ENCODE measurements at places on chromosomes 5 and 9.

DNA sequence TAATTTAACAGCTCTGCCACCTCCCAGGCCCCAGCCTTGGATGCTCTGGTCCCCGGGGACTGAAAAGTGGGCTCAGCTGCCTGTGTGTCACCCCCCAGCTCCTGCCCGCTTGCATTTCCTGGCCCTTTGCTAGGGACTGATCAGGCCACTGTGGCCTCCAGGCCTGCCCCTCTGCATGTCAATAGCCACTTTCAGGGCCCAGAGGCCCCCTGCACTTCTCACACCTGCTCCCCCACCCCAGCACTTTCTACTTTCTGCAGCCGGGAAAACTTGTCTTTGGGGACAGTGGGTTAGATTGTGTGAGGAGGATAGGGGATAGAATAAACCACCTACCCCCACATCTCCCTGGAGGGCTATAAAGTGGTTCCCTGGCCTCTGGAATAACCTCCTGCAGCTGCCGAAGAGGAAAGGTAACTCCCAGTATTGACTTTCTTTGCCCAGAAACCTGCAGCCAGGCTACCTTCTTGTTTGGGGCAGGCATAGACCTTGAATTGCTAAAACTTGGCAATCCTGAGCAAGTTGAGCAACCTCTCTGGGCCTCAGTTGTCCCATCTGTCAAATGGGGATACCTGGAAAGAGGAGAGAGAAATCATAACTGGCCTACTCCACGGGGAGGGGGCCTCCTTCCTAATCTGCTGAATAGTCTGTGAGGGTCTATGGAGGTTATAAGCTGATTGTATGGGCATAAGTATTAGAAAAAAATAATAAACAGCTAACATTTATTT is 7.8 kb downstream of the AIF1L start:
- DNase-seq, result no peak

- no peak for DNase-seq
These were observed 40.3 kb upstream of the ANKRD55 start for GRCh38 chr5:56273376-56273955.

GRCh38 chr9:70539001-70539400 is 124.5 kb upstream of the KLF9 start:
- no peak for DNase-seq

GRCh38 chr9:99822109-99822805 is 572 bp downstream of the NR4A3 start:
- peak; percentile 38 for DNase-seq

- DNase-seq, result no peak
These were observed 20.1 kb downstream of the PDE6A start for GRCh38 chr5:149924486-149924885.

DNA sequence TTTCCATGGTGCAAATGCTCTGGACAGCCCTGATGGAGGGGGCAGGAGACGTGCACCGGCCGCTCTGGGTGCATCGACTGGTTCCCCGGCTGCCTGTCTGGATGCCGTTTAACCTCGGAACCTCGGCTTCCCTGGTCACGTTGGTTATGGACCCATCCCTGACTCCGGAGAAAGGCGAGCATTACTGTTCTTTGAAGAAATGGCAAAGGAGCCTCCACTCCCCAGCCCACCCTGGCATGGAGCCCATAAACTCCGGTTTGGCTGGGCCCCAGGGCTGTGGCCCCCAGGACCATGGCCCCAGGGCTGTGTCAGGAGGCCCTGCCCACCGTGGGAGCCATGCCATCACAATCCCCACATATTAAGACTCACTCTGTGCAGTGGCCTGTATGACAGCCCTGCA is 28.9 kb downstream of the DBH start:
- DNase-seq, result no peak

GRCh38 chr5:72509401-72509800 is 2.2 kb upstream of the ZNF366 start:
- DNase-seq, result no peak

DNA sequence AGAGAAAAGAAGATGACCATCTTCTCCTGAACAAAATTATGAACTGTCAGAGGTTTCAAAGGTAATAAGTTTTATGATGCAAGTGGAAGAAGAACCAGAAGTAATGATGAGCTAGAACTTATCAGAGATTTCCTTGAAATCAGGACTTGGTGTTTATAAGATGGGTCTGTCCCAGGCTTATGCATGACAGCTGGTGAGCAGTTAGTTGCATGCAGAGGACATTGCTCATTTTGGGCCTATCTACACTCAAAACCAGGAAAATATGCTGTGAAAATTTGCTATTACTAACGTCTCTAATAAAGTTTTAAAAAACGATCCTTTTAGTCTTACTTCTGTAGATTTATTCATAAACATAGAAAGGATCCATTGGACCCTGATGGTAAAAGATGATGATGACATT is 6.6 kb upstream of the STC2 start:
- no peak for DNase-seq

- no peak for DNase-seq
These were observed 933 bp downstream of the NEK6 start for GRCh38 chr9:124258607-124259157.

GRCh38 chr9:87875831-87876545 is 6.7 kb upstream of the SPATA31E1 start:
- no peak for DNase-seq

- DNase-seq, result no peak
These were observed 205.6 kb downstream of the ZNF462 start for GRCh38 chr9:107068581-107068980.

DNA sequence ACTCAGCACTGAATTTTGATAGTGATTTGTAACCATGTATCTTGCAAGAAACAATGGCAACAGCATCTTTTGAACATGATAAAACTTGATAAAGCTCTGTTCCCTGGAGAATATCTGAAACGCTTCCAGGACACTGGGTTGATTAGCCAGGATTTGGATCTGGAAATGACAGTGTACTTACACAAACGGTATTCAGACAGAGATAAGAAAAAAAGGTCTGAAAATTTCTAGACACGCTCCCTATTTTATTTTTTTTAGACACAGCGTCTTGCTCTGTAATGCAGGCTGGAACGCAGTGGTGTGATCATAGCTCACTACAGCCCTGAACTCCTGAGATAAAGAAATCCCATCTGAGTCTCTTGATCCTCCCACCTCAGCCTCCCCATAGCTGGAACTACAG is 109.0 kb downstream of the GNAQ start:
- DNase-seq, result no peak

DNA sequence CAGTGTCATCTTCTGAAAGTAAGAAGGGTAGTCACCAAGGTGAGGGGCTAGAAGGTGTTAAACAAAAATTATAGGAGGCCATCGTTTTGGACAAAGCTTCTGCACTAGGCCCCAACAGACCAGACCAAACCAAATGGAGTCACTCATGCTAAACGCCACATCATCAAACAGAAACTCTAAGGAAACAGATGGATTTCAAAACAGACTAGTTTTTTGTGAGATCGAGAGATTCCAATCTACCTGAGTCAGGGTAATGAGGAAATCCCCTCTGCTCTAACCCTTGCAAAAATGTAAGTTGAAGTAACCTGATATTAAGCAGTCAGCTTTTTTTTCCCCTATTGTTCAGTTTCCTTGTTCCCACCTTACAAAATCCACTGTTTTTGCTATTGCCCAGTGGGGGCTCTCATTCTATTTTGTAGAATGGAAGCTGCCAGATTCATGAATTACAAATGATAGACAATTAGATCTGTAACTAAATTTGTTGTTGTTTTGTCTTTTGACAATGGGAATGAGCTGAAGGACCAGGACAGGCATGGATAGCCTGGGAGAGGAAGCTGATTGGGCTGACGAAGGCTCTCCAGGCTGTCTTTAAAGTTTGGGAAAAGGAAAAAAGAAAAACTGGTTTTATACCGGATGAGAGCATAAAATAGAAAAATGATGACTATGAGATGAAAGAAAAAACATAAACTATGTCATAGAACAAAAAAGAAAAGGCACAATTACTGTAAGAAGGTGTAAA is 94.7 kb upstream of the ADAMTSL1 start:
- no peak for DNase-seq

- DNase-seq, result no peak
These were observed 75.3 kb upstream of the IL12B start for GRCh38 chr5:159405611-159406031.

DNA sequence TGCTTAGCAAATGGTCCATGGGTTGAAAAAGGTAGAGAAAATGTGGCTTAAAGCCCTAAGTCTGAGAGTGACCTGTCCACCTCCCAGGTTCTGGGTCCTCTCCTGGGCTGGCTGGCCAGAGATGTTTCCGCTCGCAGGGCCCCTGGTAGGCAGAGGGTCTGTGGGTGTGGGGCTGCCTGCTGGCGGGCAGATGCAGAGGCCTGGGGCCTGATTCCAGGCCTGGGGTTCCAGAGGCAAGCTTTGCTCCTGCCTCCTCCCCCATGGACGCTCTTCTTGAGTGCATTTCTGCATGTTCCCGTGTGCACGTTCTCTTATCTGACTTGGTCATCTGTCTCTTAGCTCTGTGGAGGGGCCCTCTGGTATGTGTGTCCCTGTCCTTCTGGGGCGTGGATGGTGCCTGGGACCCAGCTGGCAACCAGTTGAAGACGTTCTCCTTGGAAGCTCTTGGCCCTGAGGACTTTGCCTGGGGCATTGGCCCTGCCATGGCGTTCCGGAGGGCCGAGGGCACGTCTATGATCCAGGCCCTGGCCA is 3.8 kb downstream of the MIGA2 start:
- no peak for DNase-seq

DNA sequence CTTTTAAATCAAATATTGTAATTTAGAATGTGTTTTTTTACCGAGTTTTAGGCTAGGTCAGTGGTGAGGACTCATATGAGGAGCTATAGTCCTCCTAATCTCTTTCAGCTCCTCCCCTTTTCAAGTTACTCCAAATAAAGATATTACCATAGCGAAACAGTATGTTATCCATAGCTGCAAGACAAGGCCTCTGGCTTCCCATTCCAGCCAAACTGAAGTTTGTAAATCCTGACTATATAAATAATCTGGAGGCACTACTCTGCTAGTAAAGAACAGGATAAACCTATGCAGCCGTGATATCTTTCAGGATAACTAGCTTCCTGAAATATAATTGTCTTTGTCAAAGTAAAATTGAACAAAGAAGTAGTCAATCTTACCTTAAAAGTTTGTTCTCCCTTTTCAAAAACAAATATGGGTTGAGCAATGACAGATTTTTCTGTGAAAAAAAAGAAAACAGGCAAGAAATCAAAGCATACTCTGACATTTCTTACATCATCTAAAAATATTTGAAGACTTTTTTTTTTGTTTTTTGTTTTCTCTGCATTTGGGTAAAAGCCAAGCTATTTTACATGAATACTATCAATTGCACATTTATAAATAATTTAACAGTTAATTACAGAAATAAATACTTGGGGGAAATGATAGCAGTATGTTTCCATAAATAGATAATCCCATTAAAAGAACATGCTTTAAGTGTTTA is 29.3 kb upstream of the NADK2 start:
- no peak for DNase-seq

DNA sequence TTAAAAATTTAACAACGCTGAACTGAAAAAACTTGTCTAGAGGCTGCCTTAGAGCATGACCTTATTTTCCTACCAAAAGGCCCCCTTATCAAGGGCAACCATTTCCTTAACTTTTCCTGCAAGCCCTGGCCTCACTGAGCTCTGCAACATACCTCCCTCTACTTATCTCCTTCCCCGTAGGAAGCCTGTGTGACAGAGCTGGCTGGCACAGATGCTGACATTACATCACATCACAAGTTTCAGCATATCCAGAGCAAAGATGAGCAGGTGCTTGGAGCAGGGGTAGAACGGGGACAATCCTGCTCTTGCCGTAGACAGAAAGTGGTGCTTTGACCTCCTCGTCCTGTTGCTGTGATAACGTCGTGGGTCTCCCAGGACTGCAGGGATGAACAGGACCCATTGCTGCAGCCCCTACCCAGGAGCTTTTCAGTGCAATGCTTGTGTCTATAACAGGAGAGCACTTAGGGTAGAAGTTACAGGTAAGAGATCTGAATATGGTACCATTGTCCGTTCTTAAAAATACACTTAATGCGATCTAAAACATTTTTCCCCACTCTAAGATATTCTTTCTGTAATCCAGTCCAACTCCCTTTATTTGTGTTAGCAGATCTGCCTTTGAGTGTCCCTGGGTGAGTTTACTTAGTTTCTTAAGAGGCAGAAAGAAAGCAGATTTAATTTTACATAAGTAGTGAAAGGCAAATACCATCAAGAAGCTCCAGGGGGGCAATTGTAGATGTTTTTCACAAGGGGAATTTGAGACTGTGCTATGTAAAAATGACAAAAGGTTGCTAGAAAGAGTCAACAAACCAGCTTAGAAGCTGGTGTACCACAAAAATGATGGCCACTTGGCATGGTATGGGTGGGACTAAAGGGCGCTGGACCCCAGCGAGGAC is 101.9 kb upstream of the EFNA5 start:
- no peak for DNase-seq

- no peak for DNase-seq
These were observed 39.9 kb upstream of the GRIN3A start for GRCh38 chr9:101778332-101778731.

DNA sequence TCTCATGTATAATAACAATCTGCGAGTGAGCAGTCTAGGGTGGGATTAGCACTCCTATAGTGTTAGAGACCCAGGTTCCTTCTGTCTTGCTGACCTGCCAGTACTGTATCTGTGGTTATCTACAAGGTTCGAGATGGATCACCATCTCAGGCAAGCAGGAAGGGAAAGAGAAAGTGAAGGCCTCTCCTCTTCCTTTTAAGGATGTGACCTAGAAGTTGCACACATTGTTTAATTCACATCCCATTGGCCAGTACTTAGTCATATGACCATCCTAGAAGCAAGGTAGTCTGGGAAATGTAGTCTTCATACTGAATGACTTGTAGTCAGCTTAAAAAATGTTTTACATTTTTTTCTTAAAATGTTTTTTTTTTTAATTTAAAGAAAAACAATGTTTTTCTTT is 168.6 kb downstream of the CARTPT start:
- no peak for DNase-seq

- DNase-seq, result no peak
These were observed 250.3 kb downstream of the TRIM32 start for GRCh38 chr9:116937361-116937760.

- DNase-seq, result no peak
These were observed 13.0 kb upstream of the CTNNAL1 start for GRCh38 chr9:109026306-109026705.

DNA sequence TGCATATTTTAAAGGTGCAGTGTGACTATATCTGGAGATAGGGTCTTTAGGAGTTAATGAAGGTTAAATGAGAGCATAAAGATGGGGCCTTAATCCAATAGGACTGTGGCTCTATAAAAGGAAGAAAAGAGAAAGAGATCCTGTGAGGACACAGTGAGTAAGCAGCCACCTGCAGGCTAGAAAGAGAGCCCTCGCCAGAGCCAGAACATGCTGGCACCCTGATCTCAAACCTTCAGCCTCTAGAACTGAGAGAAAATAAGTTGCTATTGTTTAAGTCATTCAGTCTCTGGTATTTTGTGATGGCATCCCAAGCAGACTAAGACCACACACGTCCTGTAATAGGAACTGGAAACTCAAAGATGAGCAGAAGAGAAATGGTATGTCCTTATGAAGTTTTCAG is 41.0 kb downstream of the RNF180 start:
- DNase-seq, result no peak
